Activated T-helper 1 cell treated with anti-CD3 and anti-CD28 coated beads, Interleukin-2, amount 50 U/mL, for 16 hours (primary cell): ENCODE measurements at places on chromosomes 3 and 15.
A peak's percentile ranks its signal among the peaks of the same experiment; 100 is the strongest.

- DNase-seq, result no peak
Observed at GRCh38 chr15:81113861-81114291, 20.2 kb upstream of the CFAP161 start.

DNA sequence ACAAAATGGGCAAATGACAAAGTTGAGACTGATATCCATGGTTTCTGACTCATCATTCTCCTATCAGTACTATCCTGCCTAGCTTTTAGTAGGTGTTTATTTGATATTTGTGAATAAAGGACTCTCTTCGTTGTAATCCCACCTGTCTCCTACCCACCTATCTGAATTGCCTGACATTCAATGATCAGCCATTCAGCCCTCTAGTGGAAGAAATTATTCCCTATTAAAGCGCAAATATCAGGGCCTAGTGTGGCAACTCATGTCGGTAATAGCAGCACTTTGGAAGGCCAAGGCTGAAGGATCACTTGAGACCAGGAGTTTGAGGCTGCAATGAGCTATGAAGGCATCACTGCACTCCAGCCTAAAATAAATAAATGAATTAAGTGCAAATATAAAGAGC, 195.7 kb upstream of the SETMAR start:
- DNase-seq, result no peak

GRCh38 chr15:20340331-20340811, 201.2 kb downstream of the GOLGA6L6 start:
- DNase-seq, result no peak

- DNase-seq, result no peak
Observed at GRCh38 chr3:126352476-126353454, 4.4 kb downstream of the KLF15 start.

- DNase-seq, result no peak
Observed at GRCh38 chr3:53243165-53243564, 12.7 kb downstream of the TKT start.

DNA sequence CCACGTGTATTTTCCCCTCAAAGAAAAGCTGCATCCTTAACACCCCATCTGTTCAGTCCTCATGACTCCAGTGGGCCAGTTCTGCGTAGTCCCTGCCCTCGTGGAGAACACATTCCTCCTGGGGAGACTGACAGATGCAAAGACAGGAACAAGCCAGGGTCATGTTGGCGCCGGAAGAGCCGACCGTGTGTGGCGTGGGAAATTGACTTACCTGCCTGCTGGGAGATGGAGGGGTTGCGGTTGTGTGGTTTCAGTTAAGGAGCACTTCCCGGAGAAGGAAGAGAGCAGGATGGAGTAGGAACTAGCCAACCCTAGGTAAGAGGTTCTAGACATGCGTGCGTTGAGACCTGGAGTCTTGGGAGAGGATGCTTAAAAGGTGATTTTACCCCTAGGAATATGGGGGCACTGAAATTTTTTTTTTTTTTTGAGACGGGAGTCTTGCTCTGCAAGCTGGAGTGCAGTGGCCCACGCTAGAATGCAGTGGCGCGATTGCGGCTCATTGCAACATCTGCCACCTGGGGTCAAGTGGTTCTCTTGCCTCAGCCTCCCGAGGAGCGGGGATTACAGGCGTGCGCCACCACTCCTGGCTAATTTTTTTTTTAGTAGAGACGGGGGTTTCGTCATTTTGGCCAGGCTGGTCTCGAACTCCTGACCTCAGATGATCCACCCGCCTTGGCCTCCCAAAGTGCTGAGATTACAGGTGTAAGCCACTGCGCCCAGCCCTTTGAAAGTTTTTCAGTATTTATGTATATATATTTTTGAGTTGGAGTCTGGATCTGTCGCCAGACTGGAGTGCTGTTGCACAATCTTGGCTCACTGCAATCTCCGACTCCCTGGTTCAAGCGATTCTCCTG, 1.4 kb downstream of the VHL start:
- no peak for DNase-seq

- DNase-seq, result no peak
Observed at GRCh38 chr3:131110087-131110486, 83.4 kb downstream of the NEK11 start.

DNA sequence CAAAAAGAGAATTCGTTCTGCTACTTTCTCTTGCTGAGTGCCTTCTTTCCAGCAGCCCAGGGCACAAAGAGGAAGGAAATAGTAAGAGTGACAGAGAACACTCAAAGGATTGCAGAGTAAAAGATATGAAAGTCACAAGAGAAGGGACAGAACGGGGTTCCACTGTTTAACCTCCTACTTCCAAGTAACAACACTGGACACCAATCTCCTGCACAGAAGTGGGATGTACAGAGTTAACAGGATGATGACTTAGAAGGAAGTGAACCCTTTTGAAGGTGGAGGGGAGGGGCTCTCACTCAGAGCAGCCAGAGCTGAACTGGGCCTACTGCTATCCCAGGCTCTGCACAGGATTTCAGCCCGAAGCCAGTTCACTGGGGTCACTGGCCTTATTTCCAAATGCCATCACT, 130.1 kb upstream of the PRICKLE2 start:
- DNase-seq, result no peak

DNA sequence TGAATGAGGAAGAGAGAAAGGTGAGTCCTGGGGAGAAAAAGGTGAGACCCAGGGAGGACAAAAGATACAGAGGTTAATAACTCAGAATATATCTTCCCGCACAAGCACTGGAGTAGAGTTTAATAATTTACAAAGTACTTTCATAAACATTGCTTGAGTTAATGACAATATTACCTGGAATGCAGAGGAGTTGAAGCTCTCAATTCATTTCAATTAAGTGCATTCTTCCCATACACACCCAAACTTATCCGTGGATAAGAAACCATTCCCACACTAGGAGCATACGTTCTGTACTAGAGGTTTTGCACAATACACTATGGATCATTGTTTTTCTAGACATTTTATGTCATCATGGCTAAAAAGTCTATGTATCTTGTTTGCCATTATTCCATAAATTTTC, 23.3 kb upstream of the KNG1 start:
- DNase-seq, result no peak

DNA sequence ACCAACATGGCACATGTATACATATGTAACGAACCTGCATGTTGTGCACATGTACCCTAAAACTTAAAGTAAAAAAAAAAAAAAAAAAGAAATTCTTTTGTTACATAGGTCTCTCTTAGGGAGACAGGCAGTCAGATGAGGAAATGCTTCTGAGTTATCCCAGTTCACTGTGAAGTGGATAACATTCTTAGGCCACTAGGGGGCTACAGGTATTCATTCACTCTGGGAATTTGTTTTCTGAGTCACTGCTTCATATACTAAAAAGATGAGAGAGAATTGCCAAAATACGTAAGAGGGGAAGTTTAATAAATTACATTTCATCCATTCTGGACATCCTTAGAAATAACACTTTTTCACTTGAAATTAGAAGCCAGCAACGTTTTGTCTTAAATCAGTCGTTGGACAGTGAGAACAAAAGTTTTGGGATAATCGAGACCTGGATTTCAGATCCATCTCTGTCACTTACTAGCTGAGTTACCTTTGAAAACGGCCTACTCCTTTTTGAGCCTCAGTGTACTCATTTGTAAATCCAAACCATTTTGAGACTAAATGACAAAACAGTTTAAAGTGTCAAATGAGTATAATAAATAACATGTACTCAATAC, 738.4 kb upstream of the ALCAM start:
- DNase-seq, result no peak

DNA sequence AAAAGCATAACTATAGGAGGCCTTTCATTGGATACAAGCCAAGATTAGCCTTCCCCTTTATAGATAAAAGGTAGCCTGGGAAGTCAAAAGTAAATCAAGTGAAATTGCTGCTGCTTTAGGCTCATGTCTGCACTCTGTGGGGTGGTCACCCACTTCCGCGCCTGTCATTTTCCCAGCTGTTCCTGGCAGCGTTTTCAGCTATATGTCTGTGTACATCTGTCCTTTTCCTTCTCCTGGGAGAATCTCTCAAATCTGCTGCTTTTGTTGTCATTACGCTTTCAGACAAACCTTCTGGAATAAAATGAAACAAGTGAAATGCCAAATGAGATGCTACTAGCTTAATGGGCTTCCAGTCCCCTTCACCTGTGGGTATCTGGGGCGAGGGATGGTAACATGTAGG, 211.8 kb downstream of the MCTP2 start:
- DNase-seq, result no peak

DNA sequence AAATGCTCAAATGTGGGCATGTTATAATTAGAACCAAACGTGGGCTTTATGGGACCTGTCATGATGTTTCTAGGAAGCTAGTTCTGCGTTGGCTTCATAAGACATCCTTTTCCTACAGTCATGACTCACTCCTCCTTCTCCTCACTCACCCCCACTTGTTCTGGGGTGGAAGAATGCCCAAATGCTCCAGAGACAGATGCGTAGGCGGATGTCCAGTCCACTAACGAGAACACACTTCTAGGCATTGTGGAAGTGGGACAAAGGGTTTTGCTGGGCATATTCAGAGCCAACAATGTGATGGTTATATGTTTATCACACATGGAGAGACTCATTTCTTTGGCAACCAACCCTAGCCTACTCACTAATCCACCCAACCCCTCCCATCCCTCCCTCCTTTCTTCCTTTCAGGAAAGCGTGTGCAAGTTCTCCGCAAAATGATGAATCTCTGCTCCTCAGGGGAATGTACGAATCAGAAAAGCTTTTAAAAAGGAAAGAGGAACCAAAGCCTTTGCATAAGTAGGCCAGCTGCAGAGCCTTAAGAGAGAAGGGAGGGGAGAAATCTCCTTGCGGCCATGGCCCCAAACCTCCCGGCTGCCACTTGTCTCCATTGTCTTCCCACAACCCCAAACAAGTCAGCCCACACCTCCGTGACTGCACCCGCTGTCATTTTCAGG, 123.0 kb upstream of the SPRED1 start:
- DNase-seq, result no peak

DNA sequence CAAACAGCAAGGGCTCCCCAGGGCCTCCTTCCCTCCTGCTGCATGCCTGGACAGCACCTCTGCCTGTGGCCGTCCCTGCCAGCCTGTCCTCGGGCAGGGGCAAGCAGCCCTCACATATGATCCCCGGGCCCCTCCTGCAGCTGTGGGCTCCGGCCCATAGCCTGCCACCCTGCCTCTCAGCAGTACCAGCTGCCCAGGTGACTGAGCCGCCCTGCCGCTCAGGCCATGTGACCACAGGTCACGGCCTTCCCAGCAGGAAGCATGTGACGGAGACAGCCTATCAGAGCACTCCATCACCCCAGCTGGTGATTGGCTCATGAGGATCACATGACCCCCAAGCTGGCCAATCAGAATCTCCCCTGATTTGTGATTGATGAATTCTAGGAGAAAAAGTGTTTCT, 23.9 kb downstream of the ALDH1L1 start:
- no peak for DNase-seq

GRCh38 chr3:86942206-86942605, 48.7 kb downstream of the VGLL3 start:
- no peak for DNase-seq

DNA sequence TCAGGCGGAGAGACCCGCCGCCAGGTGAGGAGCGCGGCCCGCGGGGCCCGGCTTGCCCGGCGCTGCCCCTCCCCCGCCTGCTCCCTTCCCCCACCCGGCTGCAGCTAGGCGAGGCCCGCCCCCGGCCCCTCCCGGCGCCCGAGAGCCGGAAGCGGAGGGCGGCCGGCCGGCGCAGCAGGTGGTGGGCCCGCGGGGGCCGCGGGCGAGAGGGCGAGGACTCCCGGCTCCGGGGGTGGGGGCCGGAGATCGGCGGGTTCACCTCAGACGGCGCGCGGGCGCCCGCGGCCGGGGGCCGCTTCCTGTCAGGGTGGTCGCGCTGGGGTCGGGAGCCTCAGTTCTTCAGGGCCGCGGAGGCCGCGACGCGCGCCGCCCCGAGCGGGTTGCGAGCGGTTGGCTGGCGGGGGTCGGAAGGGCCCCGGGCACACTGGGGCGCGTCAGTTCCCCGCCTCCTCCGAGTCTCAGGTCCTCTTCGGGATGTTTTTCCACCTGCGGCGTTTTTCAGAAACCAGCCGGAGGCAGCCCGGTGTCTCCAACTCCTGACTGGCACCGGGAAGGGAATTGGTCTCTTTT, 395 bp downstream of the ZFAND6 start:
- DNase-seq, result peak; percentile 11

DNA sequence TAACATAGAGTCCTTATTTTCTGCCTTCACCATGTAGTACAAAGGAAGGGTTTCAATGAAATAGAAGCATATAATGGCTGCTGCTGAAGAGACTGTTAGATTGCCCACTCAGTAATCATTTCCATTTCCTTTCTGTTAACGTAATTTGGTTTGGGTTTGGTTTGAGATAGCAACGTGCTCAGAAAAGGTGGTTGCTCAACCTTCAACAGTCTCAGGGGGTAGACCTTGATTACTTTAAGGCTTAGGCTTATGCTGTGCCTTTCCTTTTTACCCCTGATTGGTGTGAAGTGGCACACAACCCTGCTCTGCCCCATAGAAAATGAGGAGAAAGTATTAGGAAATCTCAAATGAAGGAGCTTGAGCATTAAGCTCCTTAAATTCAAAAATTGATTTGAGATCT, 163.7 kb upstream of the TP63 start:
- no peak for DNase-seq

DNA sequence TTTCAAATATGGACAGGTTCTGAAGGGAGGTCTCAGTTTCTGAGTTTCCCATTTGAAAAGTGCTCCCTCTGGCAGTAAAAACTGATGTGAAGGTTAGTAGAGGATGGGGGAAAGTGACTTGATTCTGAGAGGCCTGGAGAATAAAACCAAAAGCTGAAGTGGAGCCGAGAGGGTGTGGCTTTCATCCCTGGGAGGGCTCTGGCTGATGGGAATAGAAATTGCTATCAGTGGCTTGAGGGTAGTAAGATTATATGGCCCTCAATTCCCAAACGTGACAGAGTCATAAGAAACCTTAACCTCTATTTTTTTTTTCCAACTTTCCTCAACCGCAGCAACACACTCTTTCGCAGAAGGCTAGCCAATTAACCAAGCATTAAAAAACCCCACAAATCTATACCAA, 185.9 kb downstream of the MEIS2 start:
- no peak for DNase-seq

GRCh38 chr3:195113536-195114425, 157.2 kb downstream of the XXYLT1 start:
- DNase-seq, result no peak

GRCh38 chr3:130853581-130853980, 40.3 kb upstream of the ATP2C1 start:
- DNase-seq, result no peak

DNA sequence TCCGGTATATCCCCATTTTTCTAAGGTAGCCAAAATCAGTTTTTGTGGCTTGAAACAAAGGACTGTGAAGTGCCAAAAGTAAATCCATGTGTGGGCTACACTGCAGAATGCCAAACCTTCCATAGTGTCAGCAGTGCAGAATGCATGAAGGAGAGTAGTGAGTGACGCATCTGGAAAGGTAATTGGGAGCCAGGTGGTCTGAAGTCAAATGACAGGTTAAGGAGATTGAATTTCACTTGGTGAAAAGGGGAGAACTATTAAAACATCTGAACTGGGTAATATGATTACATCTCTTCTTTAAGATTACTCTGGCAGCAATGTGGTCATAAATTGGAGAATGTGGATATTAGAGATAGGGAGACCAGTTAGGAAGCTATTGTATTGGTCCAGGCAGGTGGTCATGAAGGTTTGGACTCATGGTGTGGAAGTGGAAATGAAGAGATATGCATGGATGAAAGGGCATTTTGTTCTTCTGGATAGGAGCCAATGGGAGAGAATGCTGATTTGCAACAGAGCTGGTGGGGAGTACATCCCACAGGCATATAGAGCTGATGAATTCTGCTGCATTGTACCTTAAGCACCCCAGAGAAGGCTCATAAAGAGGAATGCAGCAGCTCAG, 118.2 kb downstream of the ECT2 start:
- no peak for DNase-seq

GRCh38 chr3:98777801-98778220, 14.7 kb downstream of the ST3GAL6 start:
- DNase-seq, result no peak
